NCI-H1694 treated with DMSO at 0.1 percent for 48 hours (cell line): ENCODE measurements at places on chromosomes 11 and 22.

GRCh38 chr11:35179466-35180135, 40.6 kb downstream of the CD44 start:
- no peak for DNase-seq

DNA sequence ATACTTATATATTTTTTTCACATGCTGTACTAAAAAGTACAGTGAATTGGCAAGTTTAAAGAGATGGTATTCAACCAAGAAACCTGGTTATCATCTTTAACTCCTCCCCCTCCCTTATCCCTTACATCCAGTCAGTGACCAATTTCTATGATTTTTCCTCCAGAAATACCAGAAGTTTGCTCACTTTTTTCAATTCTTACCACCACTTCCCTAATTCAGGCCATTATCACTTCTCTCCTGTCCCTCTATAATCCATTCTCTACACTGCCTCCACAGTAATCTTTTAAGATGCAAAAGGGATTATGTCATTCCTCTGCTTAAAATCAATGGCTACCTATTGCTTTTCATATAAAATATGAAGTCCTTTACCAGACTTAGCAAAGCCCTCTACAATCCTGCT, 62.8 kb downstream of the CEP57 start:
- no peak for DNase-seq

DNA sequence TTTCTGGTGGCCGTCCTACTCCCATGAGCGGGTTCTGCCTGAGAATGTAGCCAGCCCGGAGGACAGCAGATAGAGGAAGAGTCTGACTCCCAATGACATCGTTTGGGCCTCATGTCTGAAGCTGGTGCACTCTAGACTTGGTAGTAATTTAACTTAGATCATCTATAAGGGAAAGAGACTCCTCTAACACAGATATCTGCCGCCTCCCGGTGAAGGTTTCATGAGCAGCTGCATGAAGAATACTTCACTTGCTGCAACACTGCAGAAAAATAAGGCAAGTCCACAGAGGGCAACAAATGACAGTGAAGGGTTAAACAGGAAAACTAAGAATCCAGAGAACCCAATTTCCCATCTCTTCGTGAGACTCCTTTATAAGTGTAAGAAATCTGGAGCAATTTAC, 5.9 kb upstream of the ARL2 start:
- DNase-seq = no peak

DNA sequence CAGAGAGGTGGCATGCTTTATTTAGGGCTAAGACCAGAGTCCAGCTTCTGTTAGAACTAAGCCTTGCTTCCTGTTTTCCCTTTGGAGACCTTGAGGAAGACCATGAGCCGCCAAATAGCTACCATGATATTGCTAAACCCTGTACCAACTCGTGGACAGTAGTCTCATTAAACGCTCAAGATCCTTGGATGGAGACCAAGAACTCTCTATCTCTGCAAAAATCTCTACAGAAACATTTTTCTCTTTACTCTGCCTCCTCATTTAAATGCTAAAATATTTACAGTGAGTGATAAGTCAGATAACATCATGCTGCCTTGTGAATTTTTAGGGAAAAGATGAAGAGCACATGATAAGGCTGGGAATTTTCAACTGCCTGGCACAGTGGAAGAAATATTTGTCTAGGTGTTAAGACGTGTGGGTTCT, 197.8 kb downstream of the MAML2 start:
- DNase-seq = no peak

DNA sequence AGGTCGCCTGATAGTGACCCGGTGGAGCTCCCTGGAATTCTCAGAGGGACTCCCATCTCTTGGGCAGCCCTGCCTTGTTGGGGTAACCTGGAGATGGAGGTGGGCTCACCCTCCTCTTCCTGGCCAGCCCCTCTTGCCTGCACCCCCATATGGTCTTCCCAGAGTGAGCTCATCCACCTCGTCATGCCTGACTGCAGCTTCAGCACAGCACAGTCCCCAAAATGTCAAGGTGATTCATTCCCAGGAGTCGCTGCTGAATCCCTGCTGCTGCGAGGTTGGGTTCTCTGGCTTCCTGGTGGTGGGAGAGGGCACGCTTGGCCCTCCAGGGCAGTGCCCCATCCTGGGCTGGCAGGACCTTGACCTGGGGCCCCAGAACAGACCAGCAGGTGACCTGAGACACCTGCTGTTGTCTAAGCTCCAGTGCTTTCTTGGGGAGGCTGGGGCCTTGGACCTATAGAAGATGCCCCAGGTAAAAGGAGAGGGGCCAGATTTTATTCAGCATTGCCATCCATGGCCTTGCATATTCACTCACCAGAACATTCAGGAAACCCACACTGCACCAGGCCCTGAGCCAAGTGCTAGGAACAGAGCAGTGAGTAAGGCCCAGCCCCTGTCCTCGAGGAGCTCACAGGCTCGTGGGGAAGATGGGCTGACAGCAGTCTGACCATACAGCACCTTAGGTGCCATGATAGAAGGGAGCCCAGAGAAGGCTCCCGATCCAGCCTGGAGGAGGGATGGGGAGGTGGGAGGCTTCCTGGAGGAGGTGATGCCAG, 72.9 kb downstream of the CACNA1I start:
- DNase-seq = no peak

DNA sequence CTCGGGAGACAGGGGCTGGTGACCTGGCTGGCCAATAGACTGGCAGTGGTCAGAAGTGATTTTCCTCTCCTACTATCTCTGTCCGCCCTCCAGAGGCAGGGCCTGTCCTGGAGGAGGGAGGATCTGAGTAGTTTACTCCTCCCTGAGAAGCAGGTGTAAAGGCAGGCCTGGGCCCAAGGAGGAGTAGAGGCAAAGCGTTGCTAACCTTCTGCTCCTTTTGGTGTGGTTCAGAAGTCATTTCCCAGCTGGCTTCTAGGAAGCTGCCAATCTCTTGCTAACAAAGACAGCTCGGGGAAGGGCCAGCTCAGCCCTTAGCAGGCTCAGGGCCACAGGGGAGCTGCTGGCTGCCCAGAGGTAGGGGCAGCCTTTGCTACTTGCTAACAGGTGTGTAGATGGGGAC, 151.1 kb upstream of the NECTIN1 start:
- no peak for DNase-seq

GRCh38 chr11:101456812-101457211, 127.0 kb downstream of the TRPC6 start:
- peak; percentile 2 for DNase-seq

DNA sequence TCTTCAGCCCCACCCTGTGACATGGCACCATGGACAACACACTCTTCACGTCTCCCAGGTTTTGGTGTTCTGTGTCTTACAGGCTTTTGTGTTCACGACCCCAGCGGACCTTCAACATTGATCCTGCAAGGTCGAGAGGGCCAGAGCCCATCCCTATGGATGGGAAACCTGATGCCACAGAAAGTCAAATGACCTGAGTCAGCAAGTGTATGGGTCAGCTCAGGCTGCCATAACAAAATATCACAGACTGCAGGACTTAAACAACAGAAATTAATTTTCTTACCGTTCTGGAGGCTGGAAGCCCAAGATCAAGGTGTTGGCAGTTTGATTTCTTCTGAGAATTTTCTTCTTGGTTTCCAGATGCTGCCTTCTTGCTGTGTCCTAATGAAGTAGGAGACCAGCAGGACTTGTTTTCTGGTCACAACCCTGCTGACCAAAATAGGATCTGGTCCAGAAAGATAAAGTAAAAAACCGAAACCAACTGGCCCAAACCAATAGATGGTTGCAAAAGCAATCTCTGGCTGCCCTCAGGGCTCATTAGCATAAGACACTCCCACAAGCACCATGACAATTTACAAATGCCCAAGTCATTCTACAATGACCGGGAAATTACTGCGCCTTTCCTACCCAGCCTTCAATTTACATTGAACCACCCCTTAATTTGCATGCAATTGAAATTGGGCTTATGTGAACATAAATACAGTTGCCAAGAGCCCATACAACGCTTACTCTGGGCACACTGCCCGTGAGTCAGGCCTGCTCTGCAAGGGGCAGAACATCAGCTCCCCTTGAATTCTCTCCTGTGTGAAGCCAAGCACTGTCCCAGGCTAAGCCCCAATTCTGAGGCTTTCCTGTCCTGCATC, 113.9 kb downstream of the RPS6KA4 start:
- no peak for DNase-seq

DNA sequence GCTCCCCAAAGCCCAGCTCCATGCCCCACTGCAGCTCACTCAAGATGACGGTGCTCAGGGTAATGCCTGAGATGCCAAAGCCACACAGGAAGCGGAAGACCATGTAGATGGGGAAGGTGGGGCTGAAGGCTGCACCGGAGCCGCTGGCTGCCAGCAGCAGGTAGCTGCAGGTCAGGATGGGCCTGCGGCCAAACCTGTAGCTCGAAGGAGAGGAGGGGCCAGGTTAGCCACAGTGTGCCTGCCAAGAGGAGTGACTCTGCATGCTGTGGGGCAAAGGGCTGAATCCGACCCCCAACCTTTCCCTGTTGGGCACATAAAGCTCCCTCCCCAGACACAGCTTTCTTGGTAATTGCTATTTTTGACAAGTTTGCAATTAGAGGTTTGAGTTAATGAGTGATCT, 14.9 kb upstream of the SLC22A6 start:
- no peak for DNase-seq

GRCh38 chr11:128379587-128380580, 207.5 kb downstream of the ETS1 start:
- DNase-seq = no peak
